ENCODE measurements at places on chromosomes 2 and 18.
A peak's percentile ranks its signal among the peaks of the same experiment; 100 is the strongest.

- DNase-seq, result peak; percentile 20
Measured at GRCh38 chr2:164840458-164840929, 1.1 kb downstream of the COBLL1 start.

DNA sequence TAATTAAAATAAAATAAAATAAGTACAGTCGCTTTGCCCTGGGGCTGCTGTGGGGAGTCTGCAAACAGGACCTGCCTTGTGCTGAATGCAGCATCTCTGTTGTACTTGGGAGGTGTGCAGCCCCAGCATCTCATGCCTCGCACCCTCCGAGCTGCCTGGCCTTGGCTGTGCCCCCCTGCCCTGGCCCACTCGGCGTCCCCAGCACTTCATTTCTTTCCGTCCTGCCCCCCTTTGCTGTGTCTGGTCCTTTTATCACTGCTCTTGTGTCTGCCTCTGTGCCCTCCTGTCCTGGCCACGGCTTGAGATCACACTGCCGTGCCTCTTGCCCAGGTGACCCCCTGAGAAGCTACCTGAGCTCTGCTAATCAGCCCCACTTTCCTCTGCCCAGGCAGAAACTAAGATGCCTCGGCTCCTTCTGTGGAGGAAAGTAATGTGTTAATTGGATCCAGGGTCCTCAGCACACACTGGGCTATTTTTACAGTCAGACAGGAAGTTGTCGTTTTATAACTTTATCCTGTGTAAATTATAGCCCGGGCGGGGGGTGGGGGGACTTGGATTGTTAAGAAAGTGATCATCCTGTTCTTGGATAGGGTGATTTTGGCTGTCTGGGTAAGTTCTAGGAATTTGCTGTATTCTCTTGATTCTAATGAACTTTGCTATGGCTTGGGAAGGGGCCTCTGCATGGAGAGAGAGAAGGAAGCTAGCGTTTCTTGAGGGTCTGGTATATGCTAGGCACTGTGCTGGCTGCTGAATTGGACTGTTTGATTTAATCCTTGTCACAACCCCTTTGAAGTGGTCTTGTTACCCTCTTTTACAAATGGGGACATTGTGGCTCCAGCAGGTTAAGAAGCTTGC, 69.4 kb downstream of the AGAP1 start:
- no peak for DNase-seq

DNA sequence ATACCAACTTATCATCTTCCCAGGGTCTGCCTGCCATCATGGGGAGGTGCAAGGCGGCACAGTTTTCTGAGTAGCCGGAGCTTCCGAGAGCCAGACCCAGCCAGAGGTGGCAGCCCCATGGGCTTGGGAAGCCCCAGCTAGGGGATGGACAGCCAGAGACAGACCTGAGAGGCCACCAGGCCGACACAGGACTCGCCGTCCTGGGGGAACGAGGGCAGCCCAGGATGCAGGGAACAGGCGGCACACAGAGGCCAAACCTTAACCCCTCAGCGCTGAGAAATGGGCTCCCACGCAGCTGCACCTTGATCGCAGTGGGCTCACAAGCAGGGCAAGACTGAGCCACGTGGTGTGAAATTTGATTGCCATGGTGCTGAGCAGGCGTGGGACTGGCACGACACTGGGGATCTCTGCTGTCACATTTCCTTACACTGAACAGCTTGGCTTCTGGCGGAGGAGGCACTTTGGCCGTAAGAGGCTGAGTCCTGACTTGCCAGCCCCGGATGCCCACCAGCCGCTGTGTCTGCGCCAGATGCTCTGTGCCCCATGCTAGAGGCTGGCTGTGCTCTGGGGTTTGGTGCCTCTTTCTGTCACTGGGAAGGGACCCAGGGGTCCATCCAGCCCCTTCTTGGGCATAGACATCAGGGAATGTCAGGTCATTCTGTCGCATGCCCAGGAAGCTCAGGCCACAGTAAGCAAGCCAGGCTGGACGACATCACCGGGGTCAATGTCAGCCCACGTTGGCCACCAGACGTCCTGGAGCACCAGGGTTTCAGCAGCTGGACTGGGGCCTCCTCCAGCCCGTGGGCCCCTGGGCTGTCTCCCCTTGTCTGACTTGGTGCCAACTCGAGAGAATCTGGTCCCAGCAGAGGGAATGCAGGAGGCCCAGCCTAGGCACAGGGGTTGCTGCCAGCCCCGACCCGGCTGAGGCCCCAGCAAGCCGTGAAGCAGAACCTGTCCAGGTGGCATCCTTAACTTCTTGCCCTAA, 312.1 kb upstream of the MYT1L start:
- DNase-seq, result no peak

DNA sequence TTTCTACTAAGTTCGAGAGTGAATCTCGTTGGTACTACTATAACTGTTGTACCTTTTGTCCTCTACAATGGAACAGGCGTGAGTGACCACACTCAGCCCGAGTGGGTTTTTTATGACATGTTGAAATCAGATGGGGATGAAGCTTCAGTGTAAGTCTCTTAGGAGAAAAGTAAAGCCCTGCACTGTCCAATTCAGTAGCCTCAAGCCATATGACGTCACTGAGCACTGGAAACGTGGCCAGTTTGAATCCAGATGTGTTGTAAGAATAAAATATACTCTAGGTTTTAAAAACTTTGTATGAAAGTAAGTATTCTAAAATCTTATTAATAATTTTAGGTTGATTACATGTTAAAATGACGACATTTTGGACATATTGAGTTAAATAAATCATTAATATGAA, 101.7 kb upstream of the SP3 start:
- no peak for DNase-seq
